Liver (tissue), 10 donors: ENCODE measurements at places on chromosomes 6 and 20. TPM values are rescaled to one million over a fixed set of nuclear protein-coding genes. Genes with fewer than 3 reads are reported as not detected.

The TSPO2 gene
- 0.46 TPM for polyA plus RNA-seq

The TRAPPC3L gene
- polyA plus RNA-seq = 0.21 TPM

DNA sequence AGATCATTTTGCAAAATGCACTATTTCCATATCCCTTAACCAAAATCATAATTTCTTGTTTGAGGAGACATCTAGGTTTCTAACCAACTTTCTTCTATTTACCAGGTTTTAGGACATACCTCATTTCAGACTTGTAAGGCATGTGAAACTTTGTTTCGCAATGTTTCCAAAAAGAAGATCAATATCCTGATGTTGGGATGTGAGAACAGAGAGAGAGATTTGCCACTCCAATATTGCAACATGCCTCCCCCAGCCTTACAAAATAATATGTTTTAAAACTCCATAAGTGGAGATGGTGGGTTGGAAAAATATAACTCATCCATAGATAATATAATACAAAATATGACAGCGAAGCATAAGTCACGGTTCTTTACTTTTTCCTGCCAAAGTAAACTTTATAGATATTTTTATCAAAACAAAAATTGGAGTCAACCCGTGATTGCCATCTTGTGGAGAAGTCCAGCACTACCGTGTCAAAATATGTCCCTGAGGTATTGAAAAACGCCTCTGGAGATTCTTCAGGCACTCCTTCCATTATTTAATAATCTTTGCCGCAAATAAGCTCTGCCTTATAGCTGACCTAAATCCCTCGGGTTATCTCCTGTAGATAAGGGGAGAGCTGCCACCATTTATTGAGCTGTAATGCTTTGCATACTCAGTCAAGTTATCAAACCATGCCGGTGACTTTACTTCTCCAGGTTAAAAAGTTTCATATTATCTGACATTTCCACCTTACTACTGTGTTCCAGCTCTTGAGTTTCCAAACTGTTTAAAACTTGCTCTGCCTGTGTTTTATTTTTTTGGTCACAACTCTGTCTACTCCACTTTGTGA lies 534.2 kb downstream of the HACE1 start:
- no peaks in the 10 kb centered on the region for H3K4me1 ChIP-seq
- H3K27ac ChIP-seq = no peak overlapping the region
- H3K27me3 ChIP-seq = no peaks in the 10 kb centered on the region
- no peak overlapping the region for H3K4me3 ChIP-seq

- no peaks in the 10 kb centered on the region for H3K27me3 ChIP-seq
- no peak for DNase-seq
- H3K36me3 ChIP-seq = no peaks in the 10 kb centered on the region
- no peak overlapping the region for H3K4me3 ChIP-seq
- H3K4me1 ChIP-seq = no peaks in the 10 kb centered on the region
- H3K27ac ChIP-seq = no peak overlapping the region
These were observed 151.7 kb downstream of the GRIK2 start for GRCh38 chr6:101545191-101545590.

GRCh38 chr6:135831016-135831415 lies 20.5 kb upstream of the PDE7B start:
- H3K27ac ChIP-seq = peak overlapping the region; percentile 75
- no peak for DNase-seq
- peaks cover 12% of the 10 kb centered on the region for H3K4me1 ChIP-seq
- no peaks in the 10 kb centered on the region for H3K27me3 ChIP-seq

DNA sequence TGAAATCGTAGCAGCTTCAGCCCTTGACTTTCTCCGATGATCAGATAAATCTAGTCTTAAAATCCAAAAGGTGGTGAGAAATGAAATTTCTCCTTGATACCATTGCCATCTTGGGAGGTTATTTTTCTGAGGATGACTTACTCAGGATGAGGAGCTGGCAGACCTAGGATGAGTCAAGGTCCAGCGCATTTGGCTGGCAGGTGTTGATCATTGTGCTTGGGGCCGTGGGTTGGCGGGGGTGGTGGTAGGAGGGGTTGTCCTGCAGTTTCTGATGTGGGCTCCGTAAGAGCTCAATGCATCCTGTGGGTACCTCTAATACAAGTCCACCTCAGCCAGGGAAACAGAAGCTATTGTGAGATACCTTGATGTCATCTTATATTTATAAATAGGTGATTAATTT lies 148.3 kb upstream of the SCGN start:
- H3K27me3 ChIP-seq = no peaks in the 10 kb centered on the region
- no peak for DNase-seq
